ENCODE measurements at places on chromosomes 1 and 21. TPM values are rescaled to one million over a fixed set of nuclear protein-coding genes. Genes with fewer than 3 reads are reported as not detected.

Gene GRIK1
- not detected for total RNA-seq

Gene RNU1-4
- 1,319 TPM for total RNA-seq

Gene PTGS2
- total RNA-seq = 24.1 TPM

Gene TAL1
- total RNA-seq = 50.2 TPM

Gene KLHL20
- 26.9 TPM for total RNA-seq

Gene SMCP
- not detected for total RNA-seq

Gene SPRR2B
- total RNA-seq = not detected

Gene ATP6V1G3
- total RNA-seq = not detected

Gene UROD
- 192 TPM for total RNA-seq

Gene OR10Z1
- not detected for total RNA-seq

Gene MAP3K21
- total RNA-seq = 0.95 TPM

Gene SPATA1
- 1.7 TPM for total RNA-seq

Gene TMEM269
- total RNA-seq = not detected

Gene MFSD2A
- total RNA-seq = 5.5 TPM

Gene MPL
- 0.18 TPM for total RNA-seq

Gene IVL
- not detected for total RNA-seq

Gene ARHGEF19
- total RNA-seq = 6.2 TPM

Gene KRTAP19-3
- total RNA-seq = not detected

Gene MAP3K7CL
- 10.9 TPM for total RNA-seq

Gene SOD1
- 190 TPM for total RNA-seq

GRCh38 chr1:150841626-150842025 lies 33.6 kb upstream of the CTSK start:
- DNase-seq = no peak

- no peak for DNase-seq
Observed at GRCh38 chr1:168009322-168009721, 72.5 kb upstream of the MPC2 start.

- DNase-seq = no peak
Observed at GRCh38 chr1:243454328-243454997, 198.6 kb downstream of the SDCCAG8 start.

DNA sequence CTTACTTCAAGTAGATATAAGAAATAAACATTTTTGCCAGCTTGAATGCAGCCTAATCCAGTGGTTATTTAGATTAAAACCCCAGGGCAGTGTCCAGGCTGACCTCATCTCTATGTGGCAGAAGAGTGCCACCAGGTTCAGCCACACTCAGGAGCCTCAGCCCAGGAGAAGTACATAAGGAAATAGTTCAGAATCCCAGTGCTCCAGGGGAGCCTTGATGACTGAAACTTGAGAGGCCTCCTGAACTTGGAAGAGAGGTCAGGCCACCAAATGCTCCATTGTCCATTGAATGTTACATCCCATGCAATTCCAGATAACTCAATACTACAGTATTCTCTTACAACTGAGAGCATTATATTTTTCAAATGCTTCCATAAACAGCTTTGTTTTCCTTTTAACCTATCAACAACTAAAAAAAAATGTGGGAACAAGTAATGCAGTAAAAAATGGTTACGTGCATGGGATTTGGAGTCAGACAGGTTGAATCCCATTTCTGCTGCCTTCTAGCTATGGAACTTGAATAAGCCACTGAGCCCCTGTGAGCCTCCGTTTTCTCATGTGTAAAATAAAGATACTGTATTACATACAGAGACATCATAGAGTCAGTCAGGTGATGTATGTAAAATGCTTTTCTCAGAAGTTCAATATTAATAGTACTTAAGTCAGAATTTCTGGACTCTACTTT lies 248.0 kb downstream of the PLPP3 start:
- DNase-seq = no peak

- no peak for DNase-seq
Observed at GRCh38 chr1:246329900-246330299, 177.2 kb downstream of the SMYD3 start.

- peak; percentile 96 for DNase-seq
Observed at GRCh38 chr1:29202584-29203340, 21.1 kb upstream of the SRSF4 start.

- DNase-seq = peak; percentile 33
Observed at GRCh38 chr1:96346719-96347118, 374.9 kb upstream of the PTBP2 start.

- peak; percentile 5 for DNase-seq
Observed at GRCh38 chr1:234369784-234370183, 3.5 kb upstream of the COA6 start.

DNA sequence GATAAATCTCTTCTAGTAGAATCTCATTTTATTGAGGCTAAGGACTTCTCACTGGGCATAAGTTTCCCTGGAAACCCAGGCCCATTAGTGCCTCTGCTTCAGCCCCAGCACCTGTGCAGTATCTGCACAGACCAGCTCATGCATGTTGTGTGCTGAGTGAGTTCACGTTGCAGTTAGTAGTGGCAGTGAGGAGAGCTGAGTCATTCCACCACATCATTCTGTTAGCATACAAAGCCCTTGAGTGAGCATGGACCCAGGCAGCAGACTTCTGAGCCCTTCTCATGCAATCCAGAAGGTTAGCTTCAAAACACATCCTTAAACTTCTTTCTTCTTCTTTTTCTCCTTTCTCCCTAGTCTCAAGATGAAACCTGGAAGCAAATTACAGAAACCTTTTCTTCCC lies 45.8 kb upstream of the NTPCR start:
- DNase-seq = no peak

DNA sequence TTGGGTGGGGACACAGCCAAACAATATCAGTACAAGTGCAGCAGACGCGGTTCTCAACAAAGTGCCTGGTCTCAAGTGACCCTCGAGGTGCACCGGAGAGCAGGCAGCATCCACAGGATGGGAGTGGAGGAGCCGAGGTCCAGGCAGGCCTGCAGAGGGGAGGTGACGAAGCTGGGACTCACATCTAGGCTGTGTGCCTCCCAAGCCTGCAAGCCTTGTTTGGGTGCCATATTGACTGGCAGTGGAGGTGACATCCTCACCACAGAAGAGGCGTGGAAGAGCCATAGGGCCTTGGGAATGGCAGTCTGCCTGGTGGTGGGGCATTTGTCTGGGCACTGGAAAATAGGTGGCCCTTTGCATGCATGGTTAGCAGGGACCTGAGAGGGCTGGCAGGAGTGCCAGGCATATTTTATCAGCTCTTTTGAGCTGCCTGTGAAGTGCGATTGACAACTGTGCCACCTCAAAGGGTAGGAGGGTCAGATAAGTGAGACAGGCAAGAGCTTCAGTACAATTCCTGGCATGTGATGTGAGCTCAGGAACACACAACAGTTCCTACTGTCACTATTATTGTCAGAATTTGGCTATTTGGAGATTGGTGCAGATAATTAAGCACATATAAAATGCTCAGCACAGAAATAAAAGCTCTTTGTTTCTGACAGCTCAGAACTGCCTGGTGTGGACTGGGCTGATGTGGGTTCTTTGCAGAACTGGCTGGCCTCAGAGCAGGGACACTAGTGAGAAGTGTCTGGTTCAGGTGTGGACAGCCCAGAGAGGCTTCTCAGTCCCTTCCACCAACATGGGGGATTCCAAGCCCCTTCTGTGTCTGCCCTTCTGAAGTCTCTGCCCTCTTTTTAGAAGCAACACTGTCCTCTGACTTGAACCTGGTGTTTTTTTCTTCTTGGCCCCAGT lies 347.6 kb upstream of the AJAP1 start:
- DNase-seq = no peak

GRCh38 chr1:206001476-206001888 lies 1.7 kb downstream of the RAB7B start:
- DNase-seq = peak; percentile 53

- DNase-seq = peak; percentile 32
Observed at GRCh38 chr1:8226747-8227146, 91.2 kb upstream of the SLC45A1 start.

- no peak for DNase-seq
Observed at GRCh38 chr1:16907870-16908758, 12.3 kb downstream of the RNU1-2 start.

DNA sequence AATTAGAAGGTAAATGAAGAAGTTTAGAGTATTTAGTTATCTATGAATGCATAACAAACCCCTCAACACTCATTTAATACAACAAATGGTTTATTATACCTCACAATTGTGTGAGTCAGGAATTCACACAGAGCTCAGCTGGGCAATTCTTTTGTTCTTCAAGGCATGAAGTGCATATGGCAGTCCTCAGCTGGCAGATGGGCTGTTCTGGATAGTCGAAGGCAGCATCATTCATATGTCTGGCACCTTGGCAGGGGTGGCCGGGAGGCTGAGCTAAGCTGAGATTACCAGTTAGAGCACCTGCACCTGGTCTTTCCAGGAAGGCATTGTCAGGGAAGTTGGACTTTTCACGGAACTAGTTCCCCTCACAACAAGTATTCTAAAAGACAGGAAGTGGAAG lies 286.2 kb upstream of the DUSP10 start:
- DNase-seq = no peak

DNA sequence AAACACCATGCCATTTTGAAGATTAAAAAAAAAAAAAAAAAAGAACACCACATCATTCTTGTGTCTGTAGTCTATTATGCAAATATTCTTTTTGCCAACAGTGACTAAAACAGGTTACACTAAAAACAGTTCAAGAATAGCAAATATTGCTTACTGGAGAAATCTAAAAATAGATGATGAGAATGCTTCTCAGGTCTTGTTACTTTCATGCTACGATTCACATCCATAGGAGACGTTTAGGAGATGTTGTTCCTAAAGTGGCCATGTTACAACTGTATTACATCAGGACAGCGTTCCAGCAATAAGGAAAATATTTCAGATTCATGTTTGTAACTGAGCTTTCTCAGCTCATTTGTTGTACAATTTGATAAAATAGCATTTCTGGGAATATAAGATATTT lies 32.3 kb downstream of the RAB3GAP2 start:
- DNase-seq = no peak

GRCh38 chr1:40313329-40313957 lies 3.6 kb downstream of the COL9A2 start:
- no peak for DNase-seq

DNA sequence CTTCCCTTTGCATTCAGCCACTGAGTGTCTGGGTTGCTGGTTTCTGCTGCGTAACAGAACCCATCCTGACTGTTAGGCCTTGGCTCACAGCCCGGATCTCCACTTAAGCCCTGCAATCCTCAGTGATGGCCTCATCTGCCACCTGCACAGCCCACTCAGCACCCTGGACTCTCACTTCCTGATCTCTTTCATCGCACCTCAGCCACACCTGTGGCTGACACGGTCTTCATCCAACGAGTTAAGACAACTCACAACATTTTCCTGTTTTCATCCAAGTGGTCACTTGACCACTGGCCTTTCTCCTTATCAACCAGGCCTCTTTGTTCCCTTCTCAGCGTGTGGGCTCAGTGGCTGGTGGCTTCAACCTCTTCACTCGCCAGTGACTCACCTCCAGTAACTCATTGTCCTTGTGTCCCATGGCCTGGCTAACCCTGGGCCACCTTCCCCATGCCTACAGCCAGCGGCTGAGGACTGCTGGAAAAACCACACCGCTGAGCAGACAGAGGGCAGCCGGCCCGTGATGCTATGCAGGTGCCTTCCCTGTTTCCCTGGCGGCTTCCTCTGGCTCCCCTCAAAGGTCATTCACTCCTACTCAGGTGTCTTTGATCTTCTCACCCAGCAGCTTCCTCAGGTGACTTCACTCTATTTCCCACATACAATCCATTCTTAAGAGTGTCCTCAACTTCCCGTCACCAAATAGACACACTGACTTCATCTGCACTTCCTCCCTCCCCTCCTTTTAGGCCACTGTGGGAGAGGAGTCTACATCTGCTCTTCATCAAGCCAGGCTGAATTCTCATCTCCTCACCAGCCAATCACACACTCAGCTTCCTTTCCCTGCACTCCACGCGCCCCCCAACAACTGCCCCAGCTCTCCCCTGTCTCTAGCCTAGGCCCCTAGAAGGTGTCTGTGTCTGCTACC lies 19.9 kb upstream of the EDN2 start:
- DNase-seq = no peak

GRCh38 chr1:207670192-207670591 lies 25.3 kb downstream of the CR1L start:
- DNase-seq = no peak

DNA sequence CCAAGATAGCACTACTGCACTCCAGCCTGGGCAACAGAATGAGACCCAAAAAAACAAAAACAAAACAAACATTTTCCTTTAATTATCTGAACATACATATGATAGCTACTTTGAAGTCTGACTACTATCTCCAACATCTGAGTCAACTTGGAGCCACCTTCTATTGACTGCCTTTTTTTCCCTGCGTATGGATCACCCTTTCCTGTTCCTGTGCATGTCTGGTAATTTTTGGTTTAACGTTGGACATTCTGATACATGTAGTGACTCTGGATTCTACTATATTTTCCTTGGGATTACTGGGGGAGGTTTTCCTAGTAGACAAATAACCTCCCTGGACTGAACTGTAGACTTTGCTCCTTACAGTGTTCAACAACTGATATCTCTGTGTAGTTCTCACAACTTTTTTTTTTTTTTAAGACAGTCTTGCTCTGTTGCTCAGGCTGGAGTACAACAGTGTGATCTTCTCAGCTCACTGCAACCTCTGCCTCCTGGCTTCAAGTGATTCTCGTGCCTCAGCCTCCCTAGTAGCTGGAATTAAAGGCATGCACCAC lies 70.3 kb downstream of the KIAA0319L start:
- no peak for DNase-seq

DNA sequence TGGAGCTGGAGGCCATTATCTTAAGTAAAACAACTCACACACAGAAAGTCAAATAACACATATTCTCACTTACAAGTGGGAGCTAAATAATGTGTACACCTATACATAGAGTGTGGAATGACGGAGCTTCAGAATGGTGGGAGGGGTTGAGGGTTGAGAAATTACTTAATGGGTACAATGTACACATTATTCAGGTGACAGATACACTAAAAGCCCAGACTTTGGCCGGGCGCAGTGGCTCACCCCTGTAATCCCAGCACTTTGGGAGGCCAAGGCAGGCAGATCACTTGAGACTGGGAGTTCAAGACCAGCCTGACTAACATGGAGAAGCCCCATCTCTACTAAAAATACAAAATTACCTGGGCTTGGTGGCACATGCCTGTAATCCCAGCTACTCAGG lies 24.9 kb upstream of the LRIG2 start:
- DNase-seq = no peak

- no peak for DNase-seq
Observed at GRCh38 chr1:200345520-200345919, 64.3 kb downstream of the ZNF281 start.

- peak; percentile 71 for DNase-seq
Observed at GRCh38 chr21:44911384-44912157, 9.1 kb downstream of the ITGB2 start.

GRCh38 chr1:240139511-240139910 lies 47.8 kb downstream of the FMN2 start:
- DNase-seq = no peak

GRCh38 chr21:21216047-21216446 lies 217.8 kb downstream of the NCAM2 start:
- DNase-seq = no peak

GRCh38 chr1:44714532-44714931 lies 16.4 kb downstream of the RNU5D-1 start:
- DNase-seq = no peak

GRCh38 chr1:157830887-157831286 lies 10.7 kb downstream of the CD5L start:
- DNase-seq = no peak

GRCh38 chr1:222772996-222773379 lies 36.0 kb downstream of the FAM177B start:
- DNase-seq = no peak

GRCh38 chr1:94855307-94855700 lies 35.1 kb downstream of the SLC44A3 start:
- peak; percentile 22 for DNase-seq

GRCh38 chr1:36225283-36225899 lies 1.1 kb downstream of the THRAP3 start:
- no peak for DNase-seq
